Activated CD8-positive, alpha-beta memory T cell treated with anti-CD3 and anti-CD28 coated beads, Interleukin-2, amount 10 ng/mL, durations not matched to agents 7 days and 5 days (primary cell): ENCODE measurements at places on chromosomes 5 and 9. TPM values are rescaled to one million over a fixed set of nuclear protein-coding genes. Genes with fewer than 3 reads are reported as not detected.

The SLC6A19 gene
- not detected for total RNA-seq

The TLX3 gene
- not detected for total RNA-seq

The CARD9 gene
- total RNA-seq, result 3.1 TPM

The UBE2QL1 gene
- total RNA-seq, result 0.35 TPM

The STK10 gene
- total RNA-seq, result 223 TPM

The C9orf50 gene
- total RNA-seq, result not detected

The STPG3 gene
- total RNA-seq, result not detected
